ENCODE measurements at places on chromosomes 13 and 19.

- DNase-seq, result peak; percentile 14
These were observed 1356.5 kb upstream of the SLC10A2 start for GRCh38 chr13:104422668-104423067.

DNA sequence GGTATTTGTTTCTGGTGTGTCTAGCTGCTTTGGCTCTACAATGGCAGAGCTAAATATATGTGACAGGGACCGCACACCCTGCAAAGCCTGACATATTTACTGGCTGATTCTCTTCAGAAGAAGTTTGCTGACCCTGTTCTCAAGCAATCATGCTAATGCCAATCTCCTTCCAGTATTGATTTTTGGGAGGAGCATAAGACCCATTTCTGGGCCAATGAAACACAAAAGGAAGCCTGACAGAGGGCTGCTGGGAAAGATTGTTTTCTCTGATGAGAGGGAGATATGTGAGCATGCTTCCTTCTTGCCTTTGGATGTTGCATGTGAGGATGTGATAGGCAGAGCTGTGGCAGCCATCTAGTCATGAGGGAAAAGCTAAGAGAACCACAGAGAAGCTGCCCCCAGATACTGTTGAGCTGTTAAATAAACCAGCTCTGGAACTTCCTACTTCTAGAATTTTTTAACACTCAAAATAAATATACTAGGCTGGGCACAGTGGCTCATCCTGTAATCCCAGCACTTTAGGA, 31.4 kb upstream of the TPTE2 start:
- no peak for DNase-seq

GRCh38 chr19:5026706-5027273, 57.9 kb downstream of the KDM4B start:
- no peak for DNase-seq

- DNase-seq, result no peak
These were observed at the start of gene ACP5 for GRCh38 chr19:11577451-11578257. Gene ACP5, minus strand, starts transcription at chr19:11577645. Its CDS starts 328 bp downstream, at chr19:11577317.

GRCh38 chr19:1510442-1510806, 2.4 kb downstream of the ADAMTSL5 start:
- DNase-seq, result no peak

DNA sequence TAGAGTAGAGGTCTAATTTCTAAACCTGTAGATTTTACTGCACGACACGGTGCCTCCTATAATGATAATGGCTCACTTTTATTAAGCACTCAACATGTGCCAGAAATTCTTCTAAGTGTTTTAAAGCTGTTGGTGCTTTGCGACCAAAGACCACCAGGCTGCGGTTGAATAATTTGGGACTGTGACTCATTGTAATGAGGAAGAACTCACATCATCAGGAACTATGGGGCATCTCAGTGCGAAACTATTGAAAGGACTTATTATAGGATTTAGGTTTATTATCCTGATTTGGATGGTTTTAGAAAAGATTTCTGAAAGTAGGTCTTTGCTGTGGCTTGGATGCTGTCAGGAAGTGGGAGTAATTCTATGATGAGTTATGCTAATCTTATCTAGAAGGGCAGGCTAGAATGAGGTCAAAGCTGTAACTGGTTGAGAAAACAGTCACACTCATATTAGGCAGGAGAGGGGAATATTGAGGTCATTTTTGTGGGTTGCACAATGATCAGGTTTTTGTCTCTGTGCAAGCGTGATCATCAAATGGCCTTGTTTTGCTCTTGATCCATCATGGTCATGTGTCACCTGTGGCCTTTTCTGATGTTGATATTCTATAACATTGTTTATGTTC, 266.8 kb downstream of the PCDH20 start:
- no peak for DNase-seq

GRCh38 chr13:113542751-113543424, 41.7 kb upstream of the TFDP1 start:
- no peak for DNase-seq

DNA sequence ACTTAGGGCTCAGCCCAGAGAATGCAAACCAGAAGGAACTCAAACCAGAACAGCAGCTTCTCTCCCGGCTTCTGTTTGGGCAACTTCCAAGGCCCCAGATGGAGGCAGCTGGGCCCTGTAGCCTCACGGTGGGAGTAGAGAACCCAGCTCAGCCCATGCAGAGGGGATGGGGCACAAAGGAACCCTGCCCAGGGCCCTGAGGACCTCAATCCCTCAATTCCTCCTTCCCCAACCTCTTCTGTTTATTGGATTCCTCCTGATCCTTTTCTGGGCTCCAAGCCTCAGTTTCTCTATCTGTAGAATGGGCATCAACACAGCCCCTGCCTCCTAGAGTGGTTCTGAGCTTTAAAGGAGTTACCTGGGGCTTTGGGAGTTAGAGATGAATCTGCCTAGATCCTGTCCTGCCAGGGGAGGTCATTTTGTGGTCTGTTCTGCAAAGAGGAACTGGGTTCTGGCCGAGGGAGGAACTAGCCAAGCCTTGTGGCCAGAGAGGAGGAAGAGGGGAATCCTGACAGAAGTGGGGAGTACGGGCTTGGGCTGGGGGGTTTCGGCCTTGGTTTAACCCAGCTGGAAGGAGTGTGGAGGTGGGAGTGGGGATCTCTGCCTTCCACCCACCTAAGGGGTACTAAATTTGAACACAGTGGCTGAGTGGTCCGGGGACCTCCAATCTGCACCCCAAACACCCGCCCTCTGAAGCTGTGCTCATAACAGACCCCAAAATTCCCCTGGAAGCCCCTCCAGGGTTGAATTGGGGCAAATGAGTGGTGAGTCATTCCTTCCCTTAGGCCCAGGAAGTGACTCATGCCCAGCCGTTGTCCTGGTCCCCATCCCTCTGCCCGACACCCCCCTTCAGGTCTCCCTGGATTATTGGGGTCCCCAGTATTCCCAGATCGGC, 2.7 kb downstream of the ADGRE5 start:
- no peak for DNase-seq

- no peak for DNase-seq
These were observed 8.3 kb downstream of the RYR1 start for GRCh38 chr19:38441657-38442348.

DNA sequence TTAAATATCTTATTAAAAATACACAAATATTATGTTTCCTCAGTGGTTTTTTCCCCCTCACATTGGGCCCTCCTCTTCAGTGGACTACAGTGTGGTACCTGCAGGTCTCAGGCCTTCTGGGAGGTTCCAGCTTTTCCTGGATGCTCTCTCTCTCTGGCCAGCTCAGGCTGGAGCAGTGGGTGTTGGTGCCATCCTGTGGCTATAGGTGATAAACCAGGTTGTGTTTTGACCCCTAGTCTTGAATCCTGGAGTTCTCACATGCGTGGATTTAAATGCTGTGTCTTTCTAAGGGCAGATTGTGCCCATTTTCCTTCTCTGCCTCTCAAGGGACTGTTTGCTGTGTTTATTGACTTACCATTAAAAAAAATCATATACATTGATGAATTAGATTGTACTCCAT, 41.2 kb upstream of the ZNF527 start:
- DNase-seq, result no peak

Measured in NCI-H510A (cell line).